ENCODE measurements at places on chromosomes 7 and 10.

DNA sequence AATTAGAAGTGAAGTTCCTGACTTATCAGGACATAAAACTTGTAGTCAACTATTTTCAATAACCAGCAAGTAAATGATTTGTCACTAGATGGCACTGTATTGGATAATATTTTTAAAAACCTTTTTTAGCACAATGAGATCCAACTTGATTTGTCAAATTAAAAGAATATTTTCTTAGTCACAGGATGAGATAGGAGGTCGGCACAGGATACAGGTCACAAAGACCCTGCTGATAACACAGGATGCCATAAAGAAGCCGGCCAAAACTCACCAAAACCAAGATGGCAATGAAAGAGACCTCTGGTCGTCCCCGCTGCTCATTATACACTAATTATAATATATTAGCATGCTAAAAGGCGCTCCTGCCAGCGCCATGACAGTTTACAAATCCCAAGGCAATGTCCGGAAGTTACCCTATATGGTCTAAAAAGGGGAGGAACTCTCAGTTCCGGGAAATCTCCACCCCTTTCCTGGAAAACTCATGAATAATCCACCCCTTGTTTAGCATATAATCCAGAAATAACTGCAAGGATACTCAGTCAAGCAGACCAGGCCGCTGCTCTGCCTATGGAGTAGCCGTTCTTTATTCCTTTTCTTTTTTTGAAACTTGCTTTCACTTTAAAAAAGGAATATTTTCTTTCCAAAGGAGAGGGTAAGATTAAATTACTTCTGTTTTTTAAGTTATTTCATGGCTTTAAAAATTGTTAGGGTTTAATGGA lies 255.7 kb upstream of the MKLN1 start:
- peak; percentile 70 for DNase-seq

- no peak for DNase-seq
Observed at GRCh38 chr10:86785037-86785436, 28.6 kb downstream of the BMPR1A start.

DNA sequence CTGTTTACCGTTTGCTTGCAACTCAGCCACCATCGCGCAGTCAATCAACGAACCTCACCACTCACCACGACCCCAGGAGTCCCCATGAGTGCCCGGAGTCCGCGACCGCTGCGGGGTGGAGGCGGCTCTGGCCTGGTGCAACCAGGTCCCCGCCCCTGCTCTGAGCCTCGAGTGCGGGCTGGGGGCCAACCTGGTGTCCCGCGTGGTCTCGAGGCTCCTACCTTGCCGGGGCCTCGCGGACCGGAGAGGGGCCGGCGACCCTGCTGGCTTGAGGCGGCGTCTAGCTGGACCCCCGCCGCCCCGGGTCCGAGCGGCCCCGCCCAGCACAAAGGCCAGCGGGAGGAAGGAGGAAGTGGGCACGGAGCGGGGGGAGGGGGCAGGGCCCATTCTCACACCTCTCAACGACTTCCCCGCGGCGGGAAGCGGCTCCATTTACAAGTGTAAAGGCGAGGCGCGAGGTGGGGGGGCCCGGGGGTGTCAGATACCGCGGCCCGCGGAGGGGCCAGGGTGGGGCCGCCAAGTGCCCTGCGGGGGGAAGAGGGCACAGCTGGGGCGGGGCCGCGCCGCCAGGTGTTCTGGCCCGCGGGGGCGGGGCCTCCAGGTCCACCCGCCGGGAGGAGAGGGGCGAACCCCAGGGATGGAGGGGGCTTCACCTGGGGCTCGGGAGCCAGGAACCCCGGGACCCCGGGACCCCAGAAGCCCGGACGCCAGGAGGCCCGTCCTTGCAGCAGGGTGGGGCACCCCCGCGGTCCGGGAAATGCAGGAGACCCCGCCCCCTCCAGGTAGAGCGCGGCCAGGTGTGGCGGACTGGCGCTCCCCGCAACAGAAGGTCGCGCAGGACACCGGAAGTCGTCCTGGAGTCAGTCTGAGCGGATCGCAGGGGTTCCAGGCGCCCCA lies 8.6 kb downstream of the CTBP2 start:
- no peak for DNase-seq

DNA sequence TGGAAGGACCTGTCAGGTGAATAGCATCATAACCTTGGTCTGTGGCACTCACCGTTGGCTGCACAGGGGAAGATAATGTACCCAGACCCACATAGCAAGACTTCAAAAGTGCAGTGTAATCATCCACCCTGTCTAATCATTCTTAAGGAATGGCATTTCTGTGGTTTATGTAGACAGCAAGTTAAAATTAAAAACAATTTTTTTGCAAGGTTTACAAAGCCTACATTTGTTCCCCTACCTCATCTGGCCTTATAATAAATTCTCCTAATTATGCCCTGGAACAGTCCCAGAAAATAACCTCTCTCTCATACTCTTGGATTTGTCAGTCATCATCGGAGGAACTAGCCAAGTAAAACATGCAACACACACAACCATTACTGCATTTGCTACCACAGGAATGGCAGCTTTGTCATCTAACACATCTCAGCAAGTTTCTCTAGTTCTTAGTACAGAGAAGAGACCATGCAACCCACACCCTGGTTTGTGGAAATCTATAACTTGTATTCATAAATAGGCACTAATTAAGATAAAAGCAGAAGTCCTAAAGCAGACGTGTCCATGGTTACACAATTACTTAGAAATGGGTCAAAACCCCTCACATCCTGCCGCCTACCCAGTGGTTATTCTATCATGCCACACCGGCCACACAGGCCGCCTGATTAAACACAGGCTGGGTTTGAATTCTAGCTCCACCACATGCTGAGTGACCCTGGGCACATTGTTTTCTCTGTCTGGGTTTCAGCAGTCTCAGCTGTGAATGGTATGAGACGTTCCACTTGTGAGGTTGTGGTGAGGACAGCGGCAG lies 19.1 kb downstream of the ABLIM1 start:
- peak; percentile 50 for DNase-seq

GRCh38 chr7:20647908-20648776 lies 32.7 kb downstream of the ABCB5 start:
- peak; percentile 40 for DNase-seq

GRCh38 chr10:6305401-6306321 lies 102.9 kb downstream of the PFKFB3 start:
- no peak for DNase-seq

- no peak for DNase-seq
Observed at GRCh38 chr10:115093776-115094408, 727 bp downstream of the ATRNL1 start.

DNA sequence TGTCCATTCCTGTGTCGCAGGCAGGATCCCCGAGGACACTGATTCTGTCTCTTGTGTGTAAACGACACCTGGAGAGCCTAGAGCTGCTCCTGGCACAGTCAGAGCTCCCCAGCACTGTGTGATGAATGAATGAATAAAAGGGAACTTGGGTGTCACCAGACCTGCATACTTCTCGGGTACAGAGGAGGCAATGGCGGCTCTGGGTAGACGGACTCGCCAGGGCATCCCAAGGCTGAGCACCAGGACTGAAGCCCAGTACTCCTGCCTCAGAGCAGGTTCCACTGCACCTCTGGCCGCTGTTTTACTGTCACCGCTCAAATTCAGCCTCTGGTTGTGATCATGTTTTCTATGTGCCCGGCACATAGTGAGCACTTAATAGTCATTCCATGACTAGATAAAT lies 255.8 kb downstream of the GLRX3 start:
- DNase-seq = no peak

GRCh38 chr7:78389022-78389421 lies 590.4 kb downstream of the PHTF2 start:
- DNase-seq = no peak

DNA sequence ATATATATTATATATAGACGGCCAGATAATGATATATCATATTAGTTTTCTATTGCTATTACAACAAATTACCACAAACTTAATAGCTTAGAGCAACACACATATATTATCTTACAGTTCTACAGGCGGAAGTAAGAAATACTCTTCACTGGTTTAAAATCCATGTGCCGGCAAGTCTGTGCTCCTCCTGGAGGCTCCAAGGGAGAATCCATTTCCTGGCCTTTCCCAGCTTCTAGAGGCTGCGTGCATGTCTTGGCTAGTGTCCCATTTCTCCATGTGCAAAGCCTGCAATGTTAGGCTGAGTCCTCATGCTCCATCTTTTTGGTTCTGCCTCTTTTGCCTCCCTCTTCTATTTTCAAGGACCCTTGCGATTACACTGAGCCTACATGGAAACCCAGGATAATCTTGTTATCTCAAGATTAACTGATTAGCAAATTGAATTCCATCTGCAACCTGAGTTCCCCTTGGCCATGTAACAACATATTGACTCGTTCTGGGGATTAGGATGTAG lies 23.9 kb upstream of the PNLIPRP3 start:
- DNase-seq = no peak

- DNase-seq = peak; percentile 58
Observed at GRCh38 chr7:94022550-94022949, 18.4 kb upstream of the BET1 start.

DNA sequence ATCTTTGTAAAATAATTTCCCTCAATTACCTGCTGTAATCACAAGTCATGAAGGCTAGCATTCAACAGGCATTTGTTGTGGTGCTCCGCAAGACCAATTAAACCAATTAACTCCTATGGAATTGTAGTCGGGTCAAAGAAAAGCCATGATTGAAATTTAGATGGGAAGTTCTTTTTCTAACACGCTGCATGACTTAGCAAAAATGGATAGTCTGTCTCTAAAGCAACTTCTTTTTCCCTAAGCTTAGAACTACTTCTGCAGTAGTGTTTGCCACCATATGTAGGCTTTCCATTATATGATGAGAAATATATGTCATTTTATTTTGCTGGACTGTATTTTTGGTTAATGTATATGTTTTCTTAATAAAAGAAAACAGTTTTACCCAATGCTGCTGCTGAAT lies 119.1 kb downstream of the TSPAN12 start:
- DNase-seq = no peak

GRCh38 chr10:47165711-47166404 lies 134.1 kb upstream of the GDF10 start:
- DNase-seq = peak; percentile 81

DNA sequence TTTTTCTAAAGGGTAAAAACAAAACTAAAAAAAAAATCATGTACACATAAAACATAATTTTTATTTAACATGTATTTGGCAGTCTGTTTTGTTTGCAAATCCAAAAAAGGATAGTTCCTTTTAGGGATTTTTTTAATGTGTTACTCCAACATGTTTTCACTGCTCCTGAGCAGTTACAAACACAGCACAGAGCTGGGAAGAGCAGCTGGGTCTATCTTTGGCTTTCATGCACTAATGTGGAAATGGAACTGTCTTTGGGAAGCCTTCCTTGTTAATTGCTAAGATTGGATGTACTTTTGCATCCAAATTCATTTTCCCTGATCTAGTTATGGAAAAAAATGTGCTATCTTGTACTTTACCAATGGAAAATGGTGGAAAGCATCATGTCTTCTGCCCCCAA lies 1035.1 kb downstream of the CNTNAP2 start:
- DNase-seq = no peak

GRCh38 chr10:117364110-117364960 lies 10.9 kb downstream of the PDZD8 start:
- peak; percentile 41 for DNase-seq
